ENCODE measurements at places on chromosomes 6 and 20. TPM values are rescaled to one million over a fixed set of nuclear protein-coding genes. Genes with fewer than 3 reads are reported as not detected.

EYA2 gene
- total RNA-seq: not detected

DNA sequence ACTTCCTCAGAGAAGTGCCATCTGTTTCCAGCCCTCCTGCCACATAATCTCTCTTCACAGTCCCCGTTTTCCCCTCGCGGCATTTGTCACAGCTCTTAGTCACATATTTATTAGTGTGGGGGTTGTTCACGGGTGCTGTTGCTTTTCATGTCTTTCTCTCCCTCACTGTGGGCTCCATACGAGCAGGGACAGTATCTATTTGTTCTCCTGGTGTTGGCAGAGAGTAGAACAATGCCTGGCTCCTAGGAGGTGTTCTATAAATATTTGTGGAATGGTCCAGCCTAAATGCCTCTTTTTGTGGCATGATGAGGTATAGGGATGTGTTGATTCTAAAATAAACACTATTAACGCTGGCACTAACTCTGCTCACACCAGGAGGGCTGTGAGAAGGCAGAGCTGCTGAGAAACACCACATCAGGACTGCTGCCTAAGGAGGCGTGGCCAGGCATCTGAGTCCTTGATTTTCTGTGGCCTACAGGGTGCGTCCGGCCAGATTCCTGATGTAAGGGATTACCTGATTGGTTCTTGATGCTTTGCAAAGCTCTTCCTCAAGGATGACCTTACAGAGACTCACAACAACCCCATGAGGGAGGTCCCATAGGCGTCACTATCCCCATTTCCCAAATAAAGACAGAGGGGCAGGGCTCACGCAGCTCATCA is 219.8 kb upstream of the ARID1B start:
- no peak overlapping the region for H3K27ac ChIP-seq
- no peak overlapping the region for H3K4me3 ChIP-seq
- no peaks in the 10 kb centered on the region for H3K4me1 ChIP-seq
- H3K27me3 ChIP-seq: no peaks in the 10 kb centered on the region
- no peak for DNase-seq
- H3K36me3 ChIP-seq: no peaks in the 10 kb centered on the region

GRCh38 chr6:20427856-20428255 is 26.2 kb downstream of the E2F3 start:
- no peaks in the 10 kb centered on the region for H3K4me1 ChIP-seq
- H3K36me3 ChIP-seq: peaks cover 2% of the 10 kb centered on the region
- H3K27me3 ChIP-seq: no peaks in the 10 kb centered on the region
- H3K4me3 ChIP-seq: no peak overlapping the region

GRCh38 chr6:87918461-87918941 is 129.1 kb upstream of the SPACA1 start:
- DNase-seq: no peak
- H3K27ac ChIP-seq: no peak overlapping the region
- peaks cover 4% of the 10 kb centered on the region for H3K27me3 ChIP-seq
- H3K4me1 ChIP-seq: no peaks in the 10 kb centered on the region

DNA sequence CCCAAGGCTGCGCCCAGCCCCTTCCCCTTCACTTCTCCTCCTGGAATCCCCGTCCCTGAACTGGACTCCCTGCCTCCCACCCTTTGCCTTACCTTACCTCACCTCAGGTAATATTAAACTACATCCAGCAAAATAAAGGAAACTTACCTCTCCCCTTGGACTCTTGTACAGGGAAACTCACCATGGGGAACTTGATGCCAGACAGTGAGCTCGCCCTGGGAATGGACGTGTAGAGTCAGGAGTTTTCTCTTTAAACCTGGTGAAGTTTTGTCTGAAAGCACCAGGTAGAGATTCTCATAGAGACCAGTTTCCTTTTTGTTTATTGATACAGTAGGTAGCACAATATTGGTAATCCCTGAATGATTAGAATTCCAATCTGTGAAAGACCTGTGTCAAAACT is 544 bp upstream of the HLA-C start:
- H3K36me3 ChIP-seq: peaks cover 3% of the 10 kb centered on the region
- peak overlapping the region; percentile 65 for H3K4me3 ChIP-seq
- no peak for DNase-seq
- H3K27me3 ChIP-seq: peaks cover 13% of the 10 kb centered on the region
- H3K4me1 ChIP-seq: peaks cover 4% of the 10 kb centered on the region

Data from endothelial cell of umbilical vein (primary cell).